ENCODE measurements at places on chromosomes 6 and 20. TPM values are rescaled to one million over a fixed set of nuclear protein-coding genes. Genes with fewer than 3 reads are reported as not detected.

The COX4I2 gene
- total RNA-seq: 4.1 TPM

The DEFB124 gene
- total RNA-seq: not detected

The MCCD1 gene
- not detected for total RNA-seq

DNA sequence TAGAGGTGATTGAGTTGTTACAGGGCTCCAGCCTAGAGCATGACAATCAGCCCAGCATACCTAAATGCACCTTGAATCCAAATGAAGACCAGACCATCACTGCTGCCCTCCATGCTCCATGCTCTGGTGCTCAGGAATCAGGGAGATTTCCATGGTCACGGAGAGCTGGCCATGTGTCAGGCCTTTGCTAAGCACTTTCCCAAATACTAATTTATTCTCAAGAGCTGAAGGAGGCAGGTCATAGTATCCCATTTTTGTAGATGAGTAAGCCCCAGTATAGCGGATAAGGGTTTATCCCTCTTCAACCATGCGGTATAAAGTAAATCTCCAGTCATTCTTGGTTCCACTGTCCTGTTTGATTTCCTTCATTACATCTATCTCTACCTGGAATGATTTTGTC, 240.8 kb downstream of the TFAP2A start:
- DNase-seq: no peak

- DNase-seq: no peak
These were observed 649.8 kb upstream of the SLC35B3 start for GRCh38 chr6:9085054-9085708.

DNA sequence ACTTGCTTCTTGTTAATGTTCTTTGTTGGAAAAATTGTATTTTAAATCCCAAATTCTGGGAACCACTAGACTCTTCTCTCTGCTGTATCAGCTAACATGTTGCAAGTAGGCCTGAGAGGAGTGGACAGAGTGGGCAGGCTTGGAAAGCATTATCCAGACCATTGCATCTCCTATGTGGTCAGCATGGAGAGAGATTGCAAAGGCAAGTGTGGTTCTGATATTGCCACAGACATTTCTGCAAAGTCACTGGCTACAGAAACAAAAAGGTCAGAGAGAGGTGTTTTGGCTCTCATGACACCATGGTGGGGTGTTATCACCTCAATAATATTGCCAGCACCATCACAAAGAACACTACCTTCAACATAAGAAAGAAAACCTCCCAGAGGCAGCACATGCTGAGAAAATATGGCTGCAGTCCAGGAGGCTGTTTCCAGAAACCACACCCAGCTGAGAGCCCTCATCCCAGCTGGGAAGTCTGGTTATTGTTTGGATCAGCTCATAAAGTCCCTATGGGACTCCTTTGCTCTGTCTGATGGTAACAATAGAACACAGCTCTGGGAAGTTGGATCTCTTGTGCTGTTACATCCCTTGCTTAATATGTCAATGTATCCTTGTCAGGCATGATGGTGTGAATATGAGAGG, 78.2 kb upstream of the TBX18 start:
- DNase-seq: no peak

DNA sequence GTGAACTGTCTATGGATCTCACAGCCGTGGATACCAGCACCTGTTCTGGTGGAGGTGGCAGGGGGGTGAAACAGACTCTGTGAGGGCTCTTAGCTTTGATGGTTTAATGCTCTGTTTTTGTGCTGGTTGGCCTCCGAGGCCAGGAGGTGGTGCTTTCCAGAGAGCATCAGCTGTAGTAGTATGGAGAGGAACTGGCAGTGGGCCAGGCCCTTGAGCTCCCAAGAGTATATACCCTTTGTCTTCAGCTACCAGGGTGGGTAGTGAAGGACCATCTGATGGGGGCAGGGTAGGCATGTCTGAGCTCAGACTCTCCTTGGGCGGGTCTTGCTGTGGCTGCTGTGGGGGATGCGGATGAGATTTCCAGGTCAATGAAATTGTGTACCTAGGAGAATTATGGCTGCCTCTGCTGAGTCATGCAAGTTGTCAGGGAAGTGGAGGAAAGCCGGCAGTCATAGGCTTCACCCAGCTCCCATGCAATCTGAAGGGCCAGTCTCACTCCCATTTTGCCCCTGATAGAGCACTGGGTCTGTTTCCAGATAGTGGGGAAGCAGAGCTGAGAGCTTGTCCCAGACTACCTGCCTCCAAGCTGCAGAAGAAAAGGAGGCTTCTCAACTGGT, 102.7 kb upstream of the AHI1 start:
- no peak for DNase-seq

GRCh38 chr20:48205786-48206185, 420.5 kb upstream of the SULF2 start:
- no peak for DNase-seq

DNA sequence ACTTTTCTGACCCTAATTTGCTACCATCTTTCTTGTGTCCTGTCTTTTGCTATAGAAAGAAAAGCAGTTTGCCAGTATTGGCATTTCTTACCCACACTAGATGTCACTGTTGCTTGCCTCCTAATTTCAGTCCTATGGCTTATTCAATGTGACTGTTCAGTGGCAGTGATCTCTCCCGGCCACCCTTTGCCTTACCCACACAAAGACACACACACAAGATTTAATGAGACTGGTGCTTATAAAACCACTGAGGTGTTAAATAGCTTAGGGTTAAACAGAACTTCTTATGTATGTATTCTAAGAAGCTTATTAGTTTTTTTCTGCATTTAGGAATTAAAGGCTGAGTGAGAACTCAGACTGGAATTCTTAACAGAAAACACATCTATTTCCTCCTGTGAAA, 233.6 kb upstream of the ASCC3 start:
- no peak for DNase-seq

GRCh38 chr20:35773154-35773751, 1.4 kb downstream of the PHF20 start:
- no peak for DNase-seq

DNA sequence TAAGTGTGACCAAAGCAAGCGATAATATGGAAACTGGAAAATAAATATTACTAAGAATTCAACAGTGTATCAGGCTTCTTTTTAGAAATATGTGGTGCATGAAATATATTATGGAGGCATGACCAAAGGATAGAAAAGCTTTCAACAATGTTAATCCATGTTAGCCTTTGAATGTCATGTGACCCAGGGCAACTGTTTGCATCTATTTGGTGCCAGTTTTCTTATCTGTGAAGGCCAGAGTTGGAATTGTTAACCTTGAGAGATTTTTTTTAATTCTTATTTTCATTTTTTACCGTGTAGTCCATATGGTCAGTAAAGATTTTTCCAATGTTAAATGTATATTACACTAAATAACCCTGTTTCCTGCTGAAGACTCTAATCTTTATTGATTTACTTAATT, 411.1 kb downstream of the BCKDHB start:
- DNase-seq: no peak

DNA sequence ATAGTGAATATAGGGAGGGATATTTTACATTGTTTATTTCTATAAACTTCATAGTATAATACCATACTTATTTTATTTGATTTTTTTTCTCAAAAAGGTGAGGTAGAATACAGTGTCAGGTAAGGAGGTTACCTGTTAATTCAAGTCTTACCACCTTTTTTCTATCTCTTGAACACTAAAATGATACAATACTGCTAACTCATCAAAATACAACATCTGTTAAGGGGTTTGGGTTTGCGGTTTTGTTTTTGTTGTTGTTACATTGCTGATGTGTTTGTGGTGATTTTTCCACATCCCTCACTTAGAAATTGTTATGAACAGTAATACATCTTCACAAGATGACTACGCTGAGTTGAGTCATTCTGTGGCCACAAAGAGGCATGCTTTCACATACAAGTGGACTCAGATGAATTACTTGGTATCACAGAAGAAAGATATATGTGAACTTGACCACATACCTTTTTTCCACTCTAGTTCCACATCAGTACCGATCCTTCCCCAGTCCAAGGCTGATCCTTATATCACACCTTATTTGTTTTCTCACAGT, 139.4 kb upstream of the ID4 start:
- DNase-seq: no peak

GRCh38 chr6:27139756-27140579, 107.5 kb upstream of the PRSS16 start:
- peak; percentile 44 for DNase-seq

DNA sequence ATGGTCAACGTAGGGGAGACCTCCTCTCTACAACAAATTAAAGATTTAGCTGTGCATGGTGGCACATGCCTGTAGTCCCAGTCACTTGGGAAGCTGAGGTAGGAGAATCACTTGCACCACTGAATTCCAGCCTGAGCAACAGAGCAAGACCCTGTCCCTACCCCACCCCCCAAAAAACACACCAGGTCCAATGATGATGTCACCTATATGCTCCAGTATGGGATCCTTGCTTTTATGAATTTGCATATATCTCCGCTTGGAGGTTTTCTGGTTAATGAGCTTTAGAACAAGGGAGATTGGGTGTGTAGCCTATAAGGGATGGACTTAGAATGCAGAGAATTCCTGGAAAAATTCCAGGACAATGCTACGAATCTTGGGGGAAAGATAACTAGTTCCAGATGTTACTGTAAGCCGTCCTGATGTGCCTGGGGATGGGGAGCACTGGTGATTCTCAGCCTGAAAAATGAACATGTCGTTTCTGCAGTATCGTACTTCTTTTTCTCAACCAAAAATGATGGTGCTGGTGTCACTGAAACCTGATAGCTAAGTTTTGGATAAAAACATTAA, 61.1 kb downstream of the ZBTB2 start:
- DNase-seq: no peak

DNA sequence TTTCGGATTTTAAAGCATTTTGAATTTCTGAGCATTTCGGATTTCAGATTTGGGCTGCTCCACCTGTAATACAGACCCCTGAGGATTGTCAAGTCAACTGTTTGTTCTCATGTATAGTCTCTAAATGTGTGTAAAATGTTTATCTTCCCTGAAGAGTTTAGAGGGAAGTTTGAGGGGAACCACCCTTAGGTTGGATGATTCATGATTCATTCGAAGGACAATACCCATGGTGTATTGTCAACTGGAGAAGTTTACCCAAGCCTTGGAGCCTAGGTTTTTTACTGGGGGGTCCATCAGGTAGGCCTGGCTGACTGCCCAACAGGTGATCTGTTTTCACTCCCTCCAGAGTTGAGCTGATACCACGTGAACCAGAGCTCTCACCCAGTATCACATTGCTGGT, 18.9 kb downstream of the GSTA4 start:
- DNase-seq: no peak

DNA sequence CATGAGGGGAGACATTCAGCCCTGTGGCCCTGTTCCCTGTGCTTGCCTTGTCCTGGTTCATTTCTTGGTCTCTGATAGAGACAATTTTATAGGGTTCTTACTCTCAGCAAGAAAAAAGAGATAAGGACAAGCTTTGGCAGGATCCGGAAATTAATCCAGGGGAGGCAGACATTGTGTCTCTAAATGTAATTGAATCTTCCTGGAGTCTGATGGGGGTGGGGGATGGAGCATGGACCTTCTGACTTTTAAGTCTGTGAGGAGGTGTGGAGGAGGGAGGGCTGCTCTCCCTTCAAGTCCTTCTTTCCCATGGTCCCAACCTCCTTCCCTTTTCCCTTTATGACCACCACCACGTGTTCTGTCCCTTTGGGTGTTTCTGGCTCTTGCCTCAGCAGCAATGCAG, 512.7 kb downstream of the DHX35 start:
- DNase-seq: no peak

GRCh38 chr6:139016337-139017213, 12.0 kb upstream of the ABRACL start:
- DNase-seq: peak; percentile 46

GRCh38 chr6:44487586-44487985, 100.1 kb downstream of the CDC5L start:
- DNase-seq: no peak

- peak; percentile 63 for DNase-seq
These were observed 110.8 kb upstream of the MLN start for GRCh38 chr6:33914645-33915044.

DNA sequence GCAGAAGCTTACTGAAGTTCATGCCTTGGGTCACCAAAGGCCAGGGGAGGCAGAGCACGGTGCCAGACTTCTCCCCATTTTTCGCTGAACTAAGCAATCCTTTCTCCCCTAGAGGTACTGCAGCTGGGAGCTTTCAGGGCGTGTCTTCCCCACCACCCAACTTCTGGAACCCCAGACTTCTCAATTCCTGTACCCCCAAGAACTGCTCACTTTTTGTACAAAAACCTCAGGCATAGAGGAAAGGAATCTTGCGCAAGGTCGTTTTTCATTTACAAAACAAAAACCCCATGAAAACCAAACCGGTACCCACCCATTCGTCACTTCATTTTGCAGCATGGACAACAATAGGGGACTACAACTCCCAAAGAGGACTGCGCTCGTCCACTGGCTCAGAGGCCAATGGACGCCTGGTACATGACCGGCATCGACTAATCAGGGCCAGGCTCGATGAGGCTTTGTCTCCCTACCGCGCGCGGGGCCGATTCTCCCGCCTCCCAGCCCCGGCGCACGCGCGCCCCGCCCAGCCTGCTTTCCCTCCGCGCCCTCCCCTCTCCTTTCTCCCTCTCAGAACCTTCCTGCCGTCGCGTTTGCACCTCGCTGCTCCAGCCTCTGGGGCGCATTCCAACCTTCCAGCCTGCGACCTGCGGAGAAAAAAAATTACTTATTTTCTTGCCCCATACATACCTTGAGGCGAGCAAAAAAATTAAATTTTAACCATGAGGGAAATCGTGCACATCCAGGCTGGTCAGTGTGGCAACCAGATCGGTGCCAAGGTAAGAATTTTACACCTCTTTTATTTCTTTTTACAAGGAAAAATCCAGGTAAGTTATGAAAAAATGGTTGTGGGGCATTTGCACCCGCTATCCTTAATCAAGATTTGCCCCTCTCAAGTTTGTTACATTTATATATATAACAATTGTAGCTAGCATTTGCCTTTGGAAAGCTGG, at the start of gene TUBB:
Gene TUBB (plus strand): TSS at position 562 of the 947 bp plus-strand sequence. CDS start 155 bp downstream, at position 717.
- peak; percentile 92 for DNase-seq

- DNase-seq: no peak
These were observed 193.5 kb downstream of the UBE3D start for GRCh38 chr6:82872185-82872584.

DNA sequence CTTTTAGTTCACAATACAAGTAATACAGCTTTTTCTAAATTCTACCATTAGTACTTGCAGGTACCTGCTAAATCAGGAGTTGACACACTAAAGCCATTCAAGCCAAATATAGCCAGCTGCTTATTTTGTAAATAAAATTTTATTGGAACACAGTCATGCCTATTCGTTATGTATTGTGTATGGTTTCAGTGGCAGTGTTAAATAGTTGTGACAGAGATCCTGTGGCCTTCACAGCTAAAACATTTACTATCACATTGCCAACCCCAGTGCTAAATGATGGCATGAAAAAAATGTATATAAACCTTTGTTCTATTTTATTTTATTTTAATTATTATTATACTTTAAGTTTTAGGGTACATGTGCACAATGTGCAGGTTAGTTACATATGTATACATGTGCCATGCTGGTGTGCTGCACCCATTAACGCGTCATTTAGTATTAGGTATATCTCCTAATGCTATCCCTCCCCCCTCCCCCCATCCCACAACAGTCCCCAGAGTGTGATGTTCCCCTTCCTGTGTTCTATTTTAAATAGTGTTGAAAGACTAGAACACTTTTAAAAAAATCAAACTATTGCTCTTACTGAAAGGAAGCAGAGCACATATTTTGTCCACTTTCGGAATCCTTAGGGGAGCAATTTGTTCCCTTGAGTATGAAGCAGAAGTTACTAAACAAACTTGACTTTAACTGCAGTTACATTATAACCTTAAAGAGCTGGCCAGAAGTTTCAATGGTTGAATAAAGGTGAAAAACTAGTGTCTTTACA, 115.7 kb downstream of the PRIM2 start:
- no peak for DNase-seq
